ENCODE measurements at places on chromosomes 2 and 18.

GRCh38 chr2:169448316-169448715 is 31.0 kb upstream of the BBS5 start:
- DNase-seq = no peak

DNA sequence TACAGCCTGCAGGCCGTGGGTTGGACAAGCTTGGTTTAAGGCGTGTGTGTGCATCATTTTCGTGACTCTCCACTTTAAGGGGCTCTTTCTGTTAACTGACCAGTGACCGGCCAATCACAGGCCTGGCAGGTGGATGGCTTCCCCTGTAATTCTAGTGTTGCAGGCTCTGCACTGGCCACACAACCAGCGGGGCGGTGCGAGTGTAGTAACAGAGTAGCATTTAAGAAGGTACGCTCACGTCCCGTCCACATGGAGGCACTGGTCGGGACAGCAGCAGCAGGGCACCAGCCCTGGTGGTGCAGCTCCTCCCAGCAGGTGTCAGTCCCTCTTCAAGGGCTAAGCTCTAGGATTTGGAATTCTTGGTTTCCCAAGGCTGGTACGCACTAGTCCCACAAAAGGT is 8.0 kb upstream of the ANO7 start:
- no peak for DNase-seq

GRCh38 chr2:149075853-149076252 is 37.4 kb downstream of the LYPD6B start:
- DNase-seq = no peak

- DNase-seq = no peak
Observed at GRCh38 chr2:78908973-78909372, 116.5 kb upstream of the REG3G start.

GRCh38 chr18:79528846-79529245 is 133.1 kb downstream of the NFATC1 start:
- DNase-seq = peak; percentile 38

DNA sequence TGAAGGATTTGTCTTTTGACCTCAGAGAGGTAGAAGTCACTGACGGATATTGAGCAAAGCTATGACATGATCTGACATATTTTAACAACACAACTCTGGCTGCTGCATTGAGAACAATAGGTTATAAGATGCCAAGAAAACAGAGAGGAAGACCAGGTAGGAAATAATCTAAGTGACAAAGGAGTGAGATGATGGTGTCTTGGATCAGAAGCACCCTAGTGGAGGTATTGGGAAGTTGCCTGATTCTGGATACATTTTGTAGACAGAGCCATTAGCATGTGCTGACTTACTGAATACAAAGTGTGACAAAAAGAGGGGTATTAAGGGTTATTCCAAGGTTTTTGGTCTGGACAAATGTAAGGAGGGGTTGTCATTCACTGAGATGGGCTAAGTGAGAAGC is 1438.1 kb downstream of the DPP10 start:
- DNase-seq = no peak

GRCh38 chr2:15797231-15797938 is 143.0 kb upstream of the MYCN start:
- no peak for DNase-seq

DNA sequence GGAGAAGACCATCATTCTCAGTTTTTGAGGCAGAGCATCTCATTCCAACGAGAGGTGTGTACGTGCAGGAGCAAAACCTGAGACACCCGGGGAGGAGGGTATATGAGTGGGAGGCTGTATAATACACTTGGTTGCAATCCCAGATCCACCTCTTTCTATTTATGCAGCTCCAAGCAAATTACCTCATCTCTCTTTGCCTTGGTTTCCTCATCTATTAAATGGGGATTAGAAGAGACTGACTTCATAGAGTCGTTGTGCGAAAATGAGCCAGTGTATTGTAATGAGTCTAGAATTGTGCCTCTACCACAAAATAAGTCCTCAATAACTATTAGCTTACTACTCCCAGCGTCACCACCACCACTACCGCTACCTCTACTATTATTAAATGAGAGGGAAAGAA is 40.1 kb downstream of the TGOLN2 start:
- no peak for DNase-seq

GRCh38 chr2:212114489-212114888 is 424.1 kb downstream of the ERBB4 start:
- no peak for DNase-seq

- no peak for DNase-seq
Observed at GRCh38 chr2:43117521-43118143, 108.8 kb downstream of the ZFP36L2 start.

DNA sequence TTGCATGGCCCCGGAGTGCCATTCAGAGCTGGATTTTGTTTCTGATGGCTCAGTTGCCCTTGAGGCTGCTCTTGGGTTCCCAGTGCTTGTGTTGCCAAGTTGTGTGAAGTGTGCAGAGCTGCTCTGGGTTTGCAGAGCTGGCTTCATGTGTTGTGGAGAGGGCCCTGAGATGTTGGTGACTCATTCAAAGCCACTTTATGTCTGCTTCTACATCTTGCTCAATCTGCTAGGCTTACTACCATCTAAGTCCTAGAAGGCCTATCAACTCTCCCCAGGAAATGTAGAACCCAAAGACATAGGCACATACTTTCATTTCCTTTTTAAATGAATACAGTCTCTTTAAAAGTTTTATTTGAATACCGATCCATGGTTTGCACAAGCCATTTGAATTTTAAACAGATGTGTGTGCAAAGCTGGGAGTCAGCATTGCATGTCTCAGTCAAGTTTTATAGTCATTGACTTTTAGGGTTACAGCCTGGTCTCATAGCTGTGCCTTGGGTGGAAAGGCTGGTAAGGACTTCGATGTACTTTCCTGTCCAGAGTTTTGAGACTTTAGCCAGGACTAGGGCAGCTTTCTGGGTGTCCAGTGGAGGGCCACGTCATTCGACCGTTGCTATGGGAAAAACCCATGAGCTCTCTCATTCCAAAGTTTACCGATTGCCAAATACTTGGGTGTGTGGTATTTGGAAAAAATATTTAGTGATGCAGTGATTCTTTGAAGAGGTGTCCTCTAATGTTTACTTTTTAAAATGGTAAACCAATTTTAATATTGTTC is 105.0 kb downstream of the LTBP1 start:
- DNase-seq = no peak

DNA sequence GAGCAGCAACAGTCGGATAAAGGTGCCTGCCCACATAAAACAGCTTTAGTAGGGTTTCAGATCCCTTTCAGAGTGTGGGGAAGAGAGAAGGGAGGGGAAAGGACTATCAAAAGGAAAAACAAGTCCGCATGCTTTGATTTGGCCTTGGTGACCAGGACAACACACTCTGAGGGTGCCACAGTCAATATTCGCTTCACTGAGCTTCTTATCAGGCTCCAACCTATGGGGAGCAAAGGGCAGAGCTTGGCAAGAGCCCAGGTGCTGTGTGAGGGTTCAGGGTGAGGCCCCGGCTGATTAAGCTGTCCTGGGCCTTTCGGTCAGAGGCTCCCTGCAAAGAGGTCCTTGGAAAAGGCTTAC is 237.4 kb upstream of the SMAD2 start:
- DNase-seq = no peak

GRCh38 chr18:78596794-78597345 is 382.7 kb upstream of the SALL3 start:
- no peak for DNase-seq

GRCh38 chr2:239601201-239601851 is 200.5 kb upstream of the HDAC4 start:
- DNase-seq = no peak

DNA sequence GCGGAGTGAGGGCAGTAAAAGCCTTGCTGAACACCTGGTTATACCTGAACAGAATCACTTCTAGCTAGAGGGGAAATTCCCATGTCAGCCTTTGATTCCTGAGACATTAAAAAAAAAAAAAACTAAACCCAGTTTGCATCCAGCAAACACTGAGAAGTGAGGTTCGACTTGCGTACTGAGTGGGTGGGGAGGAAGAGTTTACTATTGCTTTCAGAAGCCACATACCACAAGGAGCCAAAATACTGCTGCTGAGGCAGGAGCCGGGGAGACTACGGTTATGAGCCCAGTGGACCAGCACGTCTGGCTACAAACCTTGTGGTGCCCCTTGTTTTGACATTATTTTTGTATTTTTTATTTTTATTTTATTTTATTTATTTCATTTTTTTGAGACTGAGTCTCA is 2.7 kb downstream of the COLEC11 start:
- no peak for DNase-seq

DNA sequence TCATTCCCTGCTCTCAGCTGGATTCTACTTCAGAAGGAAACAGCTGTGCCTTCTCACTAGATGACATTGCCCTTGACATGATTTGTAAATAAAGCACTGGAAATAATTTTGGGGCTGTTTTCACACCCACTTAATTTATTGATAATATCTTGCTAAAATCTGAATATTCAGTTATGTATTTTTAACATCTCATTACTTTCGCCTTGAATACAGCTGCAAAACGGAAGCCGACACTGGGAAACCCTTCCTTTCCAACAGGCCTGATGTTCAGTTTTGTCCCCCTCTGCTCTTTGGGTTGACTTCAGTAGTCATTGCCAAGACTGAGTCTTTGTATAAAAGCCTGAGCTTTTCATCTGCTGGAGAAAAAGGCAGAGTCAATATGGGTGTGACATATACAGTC is 82.7 kb downstream of the DOCK10 start:
- DNase-seq = no peak

DNA sequence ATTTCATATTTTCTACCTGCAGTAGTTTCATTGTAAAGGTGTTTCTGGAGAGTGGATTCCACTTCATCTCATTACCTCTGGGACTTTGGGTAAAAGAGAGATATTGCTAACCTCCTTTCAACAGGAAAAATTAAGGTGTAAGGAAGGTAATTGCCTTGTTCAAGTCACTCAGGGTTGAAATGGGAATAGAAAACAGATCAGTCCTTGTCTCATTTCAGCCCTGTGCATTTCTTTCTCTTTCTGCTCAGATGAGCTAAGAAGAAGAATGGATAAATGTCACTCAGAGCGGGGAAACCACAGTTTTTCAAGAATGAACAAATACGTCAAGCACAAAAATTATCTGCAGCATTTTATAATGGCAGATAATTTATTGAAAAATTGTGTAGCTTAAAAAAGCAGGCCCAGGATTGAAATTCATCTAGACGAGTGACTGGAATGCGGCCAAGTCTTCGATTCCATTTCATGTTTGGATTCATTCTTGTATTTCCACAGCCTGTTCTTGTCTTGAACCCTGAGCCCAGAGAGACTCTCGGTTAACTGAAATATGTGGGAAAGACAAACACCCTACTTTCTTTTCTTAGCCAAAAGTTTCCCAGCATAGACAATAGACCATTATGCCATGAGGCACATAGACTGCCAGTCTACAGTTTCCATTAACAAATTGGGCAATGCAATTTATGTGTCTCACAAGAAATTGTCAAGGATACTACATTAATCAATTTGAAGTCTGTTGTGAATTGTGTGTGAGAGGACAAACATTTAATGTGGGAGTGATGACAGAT is 107.9 kb downstream of the POLE4 start:
- DNase-seq = no peak

DNA sequence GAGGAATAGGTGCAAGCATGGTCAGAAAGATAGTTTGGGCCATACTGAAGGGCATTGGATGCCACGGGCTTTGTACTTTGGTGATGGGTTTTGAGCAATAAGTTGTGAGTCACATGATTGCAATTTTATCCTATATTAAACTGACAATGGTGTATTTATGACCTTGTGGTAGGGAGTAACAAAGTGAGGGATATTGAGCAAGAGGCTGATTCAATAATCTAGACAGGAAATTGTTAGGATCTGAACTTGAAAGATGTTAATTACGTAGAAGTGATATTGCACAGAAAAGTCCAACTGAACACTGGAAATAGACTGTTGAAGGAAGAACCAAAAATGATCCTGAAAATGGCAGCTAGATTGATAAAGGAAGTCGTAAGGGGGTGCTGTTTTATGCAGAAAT is 46.6 kb upstream of the TCF4 start:
- DNase-seq = no peak

- DNase-seq = no peak
Observed at GRCh38 chr2:160360089-160360757, 133.4 kb downstream of the RBMS1 start.

- DNase-seq = no peak
Observed at GRCh38 chr2:149877913-149878312, 290.3 kb upstream of the MMADHC start.

DNA sequence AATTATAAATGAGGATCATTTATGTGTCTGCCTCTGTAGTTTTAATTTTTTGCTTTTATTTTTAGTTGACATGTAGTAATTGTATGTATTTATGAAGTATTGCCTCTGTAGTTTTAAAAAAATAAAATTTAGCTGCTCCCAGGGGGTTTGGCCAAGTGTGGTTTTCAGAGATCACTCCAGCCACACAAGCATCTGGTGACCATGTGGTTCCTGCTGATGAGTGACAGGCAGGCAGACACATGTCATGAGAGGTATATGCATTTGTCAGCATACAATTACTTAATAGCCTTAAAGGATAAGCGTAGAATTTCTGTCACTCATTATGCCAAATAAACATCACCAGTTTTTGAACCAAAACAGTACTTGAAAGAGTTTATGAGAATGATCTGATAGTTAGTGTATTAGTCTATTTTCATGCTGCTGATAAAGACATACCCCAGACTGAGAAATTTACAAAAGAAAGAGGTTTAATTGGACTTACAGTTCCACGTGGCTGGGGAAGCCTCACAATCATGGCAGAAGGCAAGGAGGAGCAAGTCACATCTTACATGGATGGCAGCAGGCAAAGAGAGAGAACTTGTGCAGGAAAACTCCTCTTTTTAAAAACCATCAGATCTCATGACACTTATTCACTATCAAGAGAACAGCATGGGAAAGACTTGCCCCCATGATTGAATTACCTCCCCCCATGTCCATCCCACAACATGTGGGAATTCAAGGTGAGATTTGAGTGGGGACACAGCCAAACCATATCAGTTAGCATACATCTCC is 29.6 kb downstream of the MREG start:
- DNase-seq = no peak

DNA sequence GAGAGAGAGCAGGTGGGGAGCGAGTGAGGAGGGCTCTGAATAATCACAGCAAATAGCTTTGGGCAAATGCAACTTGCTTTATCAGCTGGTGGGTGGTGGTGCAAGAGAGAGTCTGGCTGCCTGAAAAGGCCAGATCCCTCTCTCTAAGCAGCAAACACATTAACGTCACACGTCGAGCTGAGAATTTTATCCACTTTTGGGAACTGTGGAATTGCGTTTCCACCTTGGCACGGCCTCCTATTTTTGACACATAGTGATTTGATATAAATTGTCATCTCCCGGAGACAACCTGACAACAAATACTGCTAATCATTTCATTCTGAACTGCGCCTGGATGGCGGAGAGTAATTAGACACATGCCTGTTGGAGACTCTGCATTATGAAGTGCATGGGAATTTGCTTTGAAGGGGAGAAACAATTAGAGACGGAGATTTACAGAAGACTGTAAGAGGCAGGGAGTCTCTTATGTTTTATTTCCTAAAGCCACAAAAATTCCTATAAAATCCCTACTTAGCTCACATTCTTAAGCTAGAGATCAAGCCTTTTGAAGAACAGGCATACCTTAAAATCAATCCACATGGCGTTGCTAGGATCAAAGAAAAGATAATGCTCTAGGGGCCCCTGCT is 634.1 kb downstream of the TDRD15 start:
- DNase-seq = no peak

- DNase-seq = no peak
Observed at GRCh38 chr2:201784563-201784962, 3.8 kb upstream of the ALS2 start.

GRCh38 chr2:177891533-177891932 is 181.0 kb downstream of the PDE11A start:
- DNase-seq = no peak

- DNase-seq = no peak
Observed at GRCh38 chr2:151241224-151241623, 20.4 kb downstream of the RBM43 start.

- DNase-seq = no peak
Observed at GRCh38 chr2:133945089-133945488, 308.8 kb upstream of the MGAT5 start.

Measured in activated naive CD4-positive, alpha-beta T cell (primary cell).